Stimulated activated CD4-positive, alpha-beta T cell treated with anti-CD3 and anti-CD28 coated beads, Interleukin-1b, Interleukin-23, amount 100 ng/mL, for 48 hours (primary cell): ENCODE measurements at places on chromosomes 7 and 10.

DNA sequence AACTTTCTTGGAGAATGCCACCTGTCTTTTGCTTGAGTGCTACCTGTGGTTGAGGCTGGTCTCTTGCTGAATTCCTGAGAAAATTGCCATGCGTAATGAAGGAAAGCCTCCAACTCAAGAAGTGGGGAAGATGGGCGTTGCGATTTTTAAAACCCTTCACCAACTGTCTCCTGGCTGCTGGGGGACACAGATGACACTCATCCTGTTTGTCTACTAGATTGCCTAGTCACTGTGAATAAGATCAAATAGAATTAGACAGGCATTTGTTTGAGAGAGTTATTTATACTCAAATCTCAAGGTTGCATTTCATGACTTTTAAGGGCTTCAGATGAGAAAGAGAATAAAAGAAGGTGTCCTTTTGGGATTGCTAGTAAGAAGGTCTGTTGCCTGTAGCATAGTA is 84.3 kb upstream of the MTPN start:
- DNase-seq = no peak

GRCh38 chr10:6313111-6313895 is 110.6 kb downstream of the PFKFB3 start:
- DNase-seq = no peak

- no peak for DNase-seq
Observed at GRCh38 chr10:72616716-72617115, 9.2 kb downstream of the MICU1 start.

GRCh38 chr7:103936558-103936957 is 52.9 kb downstream of the RELN start:
- DNase-seq = no peak

DNA sequence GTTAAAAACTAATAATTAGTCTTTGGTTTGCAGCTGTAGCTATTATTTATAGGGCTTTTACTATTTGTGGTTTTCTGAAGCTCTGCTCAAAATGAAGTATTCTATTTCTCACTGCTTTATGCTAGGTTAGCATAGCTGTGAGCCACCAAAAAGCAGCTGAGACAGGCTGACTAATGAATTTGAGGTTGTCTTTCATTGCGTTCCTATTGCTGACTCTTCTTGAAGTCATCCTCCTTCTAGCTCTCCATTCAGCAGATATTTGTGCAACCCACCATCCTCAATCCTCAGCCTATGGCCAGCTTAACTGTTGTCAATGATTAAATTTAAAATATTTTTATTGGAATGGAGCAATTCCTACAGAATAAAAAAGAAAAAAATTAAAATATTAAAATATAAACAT is 2.1 kb upstream of the RALA start:
- no peak for DNase-seq

- no peak for DNase-seq
Observed at GRCh38 chr10:16441173-16441840, 4.5 kb downstream of the PTER start.

- no peak for DNase-seq
Observed at GRCh38 chr10:84541289-84541637, 212.9 kb downstream of the CCSER2 start.

GRCh38 chr10:18542832-18543231 is 108.6 kb downstream of the NSUN6 start:
- DNase-seq = no peak

DNA sequence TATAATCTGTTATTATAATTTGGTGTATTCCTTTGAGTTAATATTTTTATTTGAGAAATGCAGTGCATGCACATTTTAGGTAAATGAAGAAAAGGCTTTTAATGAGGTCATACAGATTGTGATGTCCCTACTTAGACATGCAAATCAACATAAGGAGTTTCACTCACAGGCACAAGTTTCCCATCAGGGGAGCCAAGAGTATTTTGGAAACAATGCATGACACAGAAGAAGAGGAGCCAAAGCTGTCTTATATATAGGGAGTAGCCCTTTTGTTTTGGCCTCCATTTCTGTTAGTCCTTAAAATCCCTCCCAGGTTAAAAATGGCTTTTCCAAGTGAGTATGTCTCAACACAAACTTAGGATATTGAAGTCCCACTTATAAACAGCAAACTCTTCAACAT is 703.4 kb upstream of the ANKRD30A start:
- DNase-seq = no peak
